CD4-positive, alpha-beta T cell treated with Interleukin-17A for 4 hours (primary cell): ENCODE measurements at places on chromosomes 2 and 18.

GRCh38 chr2:75100801-75101151 lies 98.5 kb downstream of the TACR1 start:
- DNase-seq, result no peak

DNA sequence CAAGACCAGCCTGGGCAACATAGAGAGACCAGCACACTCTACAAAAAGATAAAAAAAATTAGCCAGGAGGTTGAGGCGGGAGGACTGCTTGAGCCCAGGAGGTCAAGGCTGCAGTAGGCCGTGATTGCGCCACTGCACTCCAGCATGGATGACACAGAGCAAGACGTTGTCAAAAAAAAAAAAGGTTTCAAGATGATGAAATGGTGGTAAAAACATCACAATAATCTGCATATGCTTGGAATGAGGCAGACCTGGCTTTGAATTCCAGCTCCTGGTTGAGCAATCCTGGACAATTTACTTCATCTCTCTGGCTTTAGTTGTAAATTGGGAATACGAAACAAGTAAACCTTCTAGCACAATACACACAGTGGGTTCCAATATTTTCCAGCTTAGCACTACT lies 24.1 kb downstream of the USP40 start:
- no peak for DNase-seq

DNA sequence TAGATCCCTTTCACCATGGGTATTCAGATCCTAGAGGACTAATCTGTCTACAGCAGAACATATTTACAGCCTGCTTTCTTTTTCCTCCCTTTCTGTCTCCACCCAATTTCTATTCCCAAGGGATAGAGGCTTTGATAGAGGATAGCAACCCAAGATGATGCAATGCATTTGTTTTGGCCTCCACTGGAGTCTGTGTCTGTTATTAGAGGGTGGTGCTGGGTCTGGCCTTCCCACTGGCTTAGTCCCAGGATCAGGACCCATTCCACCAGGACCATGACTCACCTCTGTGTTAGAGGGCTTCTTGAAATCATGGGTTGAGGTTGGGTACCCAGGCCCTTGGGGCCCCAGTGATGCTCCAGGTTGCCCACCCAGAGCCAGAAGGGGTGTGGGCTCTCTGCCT lies 239.7 kb upstream of the TNP1 start:
- no peak for DNase-seq

DNA sequence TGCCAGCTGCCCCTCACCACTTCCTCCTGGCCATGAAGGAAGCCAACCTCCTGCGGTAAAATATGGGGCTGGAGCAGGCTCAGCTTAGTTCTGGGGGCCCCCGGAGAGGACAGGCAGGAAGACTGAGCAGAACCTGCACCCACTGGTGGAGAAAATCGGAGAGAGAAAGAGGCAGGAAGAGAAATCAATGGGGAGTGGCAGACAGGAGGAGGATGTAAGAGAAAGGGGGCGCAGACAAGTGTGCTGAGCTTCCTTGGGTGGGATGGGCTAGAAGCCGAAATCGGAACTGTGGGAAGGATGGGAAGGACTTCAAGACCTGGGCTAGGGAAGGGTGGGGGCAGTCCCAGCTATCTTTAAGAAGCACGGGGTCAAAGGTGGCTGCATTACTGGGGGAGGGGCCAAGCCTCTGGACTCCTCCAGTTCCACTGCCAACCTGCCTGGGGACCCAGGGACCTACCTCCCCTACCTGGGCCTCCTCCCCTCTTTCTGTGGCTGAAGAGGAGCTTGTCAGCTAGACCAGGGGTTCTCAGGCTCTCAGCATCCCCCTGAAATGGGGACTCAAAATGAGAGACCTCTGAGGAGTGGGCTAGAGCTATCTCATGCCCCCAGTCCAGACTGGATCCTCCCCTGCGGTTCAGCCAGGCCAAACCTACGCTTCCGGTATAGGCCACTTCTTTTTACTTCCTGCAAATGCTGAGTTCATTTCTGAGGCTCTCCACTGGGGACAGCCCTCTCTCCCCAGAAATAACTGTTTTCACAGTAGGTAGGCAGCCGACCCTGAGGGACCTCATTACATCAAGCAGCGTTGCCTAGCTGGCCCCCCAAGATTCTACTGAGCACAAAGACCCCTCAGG lies 33.6 kb upstream of the B3GNT7 start:
- no peak for DNase-seq

GRCh38 chr2:215772003-215772402 lies 241.3 kb downstream of the MREG start:
- DNase-seq, result no peak

DNA sequence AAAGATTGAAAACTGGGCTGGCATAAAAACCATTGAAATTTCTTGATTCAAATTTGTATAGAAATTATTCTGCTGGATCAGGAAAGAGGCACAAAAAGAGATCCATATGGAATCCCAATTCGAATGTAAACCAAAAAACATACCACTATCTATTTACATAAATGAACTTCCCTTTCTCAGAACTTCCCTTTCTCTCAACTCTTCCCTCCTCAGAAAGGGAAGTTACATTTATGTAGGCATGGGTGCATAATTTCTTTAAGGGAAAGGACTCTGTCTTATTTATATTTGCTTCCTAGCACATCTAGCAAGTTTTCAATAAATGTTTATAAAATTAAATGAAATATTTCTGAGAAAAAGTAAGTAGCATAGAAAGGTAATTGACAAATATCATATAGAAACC lies 398.1 kb upstream of the ATP5MC3 start:
- DNase-seq, result no peak

DNA sequence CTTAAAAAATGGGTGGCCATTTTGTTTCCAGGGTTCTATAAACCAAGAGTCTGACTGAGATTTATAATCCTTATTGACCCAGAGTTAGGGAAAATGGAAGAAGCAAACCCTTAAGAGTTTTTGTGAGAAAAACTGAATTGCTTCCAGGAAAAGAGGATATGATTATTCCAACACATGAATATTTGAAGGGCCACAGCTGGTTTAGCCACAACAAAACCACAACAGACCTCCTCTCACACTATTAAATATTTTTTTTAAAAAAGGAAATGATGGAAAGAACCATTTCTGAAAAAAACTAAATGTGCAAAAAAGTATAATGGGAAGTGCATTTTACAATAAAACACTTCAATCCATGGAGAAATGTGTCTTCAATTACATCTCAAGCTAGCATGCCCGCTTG lies 182.7 kb downstream of the ETAA1 start:
- no peak for DNase-seq

DNA sequence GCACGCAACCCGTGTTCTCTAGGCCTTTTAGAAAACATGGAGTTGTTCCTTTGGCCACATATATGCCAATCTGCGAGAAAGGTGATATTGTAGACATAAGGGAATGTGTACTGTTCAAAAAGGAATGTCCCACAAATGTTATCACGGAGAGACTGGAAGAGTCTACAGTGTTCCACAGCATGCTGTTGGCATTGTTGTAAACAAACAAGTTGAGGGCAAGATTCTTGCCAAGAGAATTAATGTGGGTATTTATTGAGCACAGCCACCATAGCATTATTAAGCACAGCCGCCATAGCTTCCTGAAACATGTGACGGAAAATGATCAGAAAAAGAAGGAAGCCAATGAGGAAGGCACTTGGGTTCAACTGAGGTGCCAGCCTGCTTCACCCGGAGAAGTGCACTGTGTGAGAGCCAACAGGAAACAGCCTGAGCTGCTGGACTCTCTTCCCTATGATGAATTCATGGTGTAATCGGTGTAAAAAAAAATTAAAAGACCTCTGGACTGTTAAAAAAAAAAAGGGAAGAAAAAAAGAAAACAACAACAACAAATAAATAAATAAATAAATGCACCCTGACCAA lies 29.0 kb upstream of the REL start:
- no peak for DNase-seq
